ENCODE measurements at places on chromosomes 2 and 18. TPM values are rescaled to one million over a fixed set of nuclear protein-coding genes. Genes with fewer than 3 reads are reported as not detected.

- DNase-seq = no peak
These were observed 177.8 kb upstream of the RGPD4 start for GRCh38 chr2:107648781-107649404.

GRCh38 chr2:222854773-222855700 lies 5.8 kb upstream of the ACSL3 start:
- no peak for DNase-seq

GCG gene
- not detected for polyA plus RNA-seq

DNA sequence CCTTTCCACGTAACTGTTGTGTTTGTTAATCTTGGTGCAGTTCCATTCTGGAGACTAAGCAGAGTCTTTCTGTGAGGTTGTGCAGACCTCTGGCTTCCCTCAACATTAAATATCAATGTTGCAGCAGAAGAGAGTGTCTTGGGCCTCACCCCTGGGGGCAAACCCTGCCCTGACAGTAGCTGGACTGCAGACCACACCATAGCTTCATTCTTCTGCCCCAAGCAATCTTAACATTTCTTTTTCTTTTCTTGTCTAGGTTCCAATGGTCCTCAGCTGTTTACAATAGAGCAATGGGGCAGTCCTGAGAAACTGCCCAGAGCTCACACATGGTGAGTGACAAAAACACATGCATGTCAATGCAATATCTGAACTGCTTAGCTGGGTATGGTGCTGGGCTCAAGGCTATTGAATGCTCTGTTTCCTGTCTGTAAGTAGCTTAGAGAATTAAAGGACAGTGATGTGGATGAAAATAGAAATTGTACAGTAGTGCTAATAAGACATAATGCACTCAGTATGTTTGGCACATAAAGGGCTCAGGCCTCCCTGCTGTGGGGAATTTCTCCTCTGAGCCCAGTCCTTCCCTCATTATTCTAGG lies 237.6 kb downstream of the ALPK2 start:
- no peak for DNase-seq

PID1 gene
- polyA plus RNA-seq = 5.7 TPM

STARD6 gene
- polyA plus RNA-seq = 0.20 TPM

CRYGC gene
- not detected for polyA plus RNA-seq

- no peak for DNase-seq
These were observed 1540.2 kb upstream of the SLC39A10 start for GRCh38 chr2:194116861-194117260.

DNA sequence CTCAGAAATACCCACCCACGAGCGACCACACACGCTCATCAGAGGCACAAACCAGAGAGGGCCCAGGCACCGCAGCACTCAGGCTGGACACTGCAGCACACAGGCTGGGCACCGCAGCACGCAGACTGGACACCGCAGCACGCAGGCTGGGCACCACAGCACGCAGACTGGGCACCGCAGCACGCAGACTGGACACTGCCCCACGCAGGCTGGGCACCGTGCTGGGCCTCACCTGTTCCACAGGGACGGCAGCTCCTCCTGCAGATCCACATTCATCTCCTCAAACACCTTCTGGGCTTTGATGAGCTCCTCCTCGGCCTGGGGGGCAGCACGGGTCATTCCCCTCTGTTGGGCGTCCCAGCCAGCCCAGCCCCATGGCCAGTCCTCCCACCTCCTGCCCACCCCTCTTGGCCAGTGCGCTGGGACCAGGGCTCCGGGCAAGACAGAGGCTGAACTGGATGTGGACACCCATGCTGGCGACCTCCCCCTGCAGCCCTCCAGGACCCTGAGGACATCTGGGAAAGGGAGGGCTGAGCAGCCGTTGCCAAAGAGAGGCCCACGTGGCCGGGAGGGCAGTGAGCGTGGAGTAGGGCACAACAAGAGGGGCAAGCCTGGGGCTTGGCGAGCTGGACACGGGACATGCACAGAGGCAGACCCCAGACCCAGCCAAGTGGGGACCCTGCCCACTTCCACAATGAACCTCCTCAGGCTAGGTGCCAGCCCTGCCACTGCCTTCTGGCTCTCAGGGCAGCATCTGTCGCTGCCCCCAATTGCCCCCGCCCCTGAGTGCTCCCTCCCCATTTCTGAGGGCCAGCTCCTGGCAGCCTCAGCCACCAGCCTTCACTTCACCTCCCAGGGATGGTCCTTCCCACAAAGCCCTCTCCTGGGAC lies 43.0 kb downstream of the BIN1 start:
- DNase-seq = no peak

EVA1A gene
- polyA plus RNA-seq = 15.6 TPM

DNA sequence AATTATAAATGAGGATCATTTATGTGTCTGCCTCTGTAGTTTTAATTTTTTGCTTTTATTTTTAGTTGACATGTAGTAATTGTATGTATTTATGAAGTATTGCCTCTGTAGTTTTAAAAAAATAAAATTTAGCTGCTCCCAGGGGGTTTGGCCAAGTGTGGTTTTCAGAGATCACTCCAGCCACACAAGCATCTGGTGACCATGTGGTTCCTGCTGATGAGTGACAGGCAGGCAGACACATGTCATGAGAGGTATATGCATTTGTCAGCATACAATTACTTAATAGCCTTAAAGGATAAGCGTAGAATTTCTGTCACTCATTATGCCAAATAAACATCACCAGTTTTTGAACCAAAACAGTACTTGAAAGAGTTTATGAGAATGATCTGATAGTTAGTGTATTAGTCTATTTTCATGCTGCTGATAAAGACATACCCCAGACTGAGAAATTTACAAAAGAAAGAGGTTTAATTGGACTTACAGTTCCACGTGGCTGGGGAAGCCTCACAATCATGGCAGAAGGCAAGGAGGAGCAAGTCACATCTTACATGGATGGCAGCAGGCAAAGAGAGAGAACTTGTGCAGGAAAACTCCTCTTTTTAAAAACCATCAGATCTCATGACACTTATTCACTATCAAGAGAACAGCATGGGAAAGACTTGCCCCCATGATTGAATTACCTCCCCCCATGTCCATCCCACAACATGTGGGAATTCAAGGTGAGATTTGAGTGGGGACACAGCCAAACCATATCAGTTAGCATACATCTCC lies 29.6 kb downstream of the MREG start:
- DNase-seq = no peak

- DNase-seq = no peak
These were observed 115.3 kb upstream of the NDUFV2 start for GRCh38 chr18:8987241-8987640.

GRCh38 chr18:45231617-45232016 lies 383.7 kb upstream of the SLC14A2 start:
- no peak for DNase-seq

DNA sequence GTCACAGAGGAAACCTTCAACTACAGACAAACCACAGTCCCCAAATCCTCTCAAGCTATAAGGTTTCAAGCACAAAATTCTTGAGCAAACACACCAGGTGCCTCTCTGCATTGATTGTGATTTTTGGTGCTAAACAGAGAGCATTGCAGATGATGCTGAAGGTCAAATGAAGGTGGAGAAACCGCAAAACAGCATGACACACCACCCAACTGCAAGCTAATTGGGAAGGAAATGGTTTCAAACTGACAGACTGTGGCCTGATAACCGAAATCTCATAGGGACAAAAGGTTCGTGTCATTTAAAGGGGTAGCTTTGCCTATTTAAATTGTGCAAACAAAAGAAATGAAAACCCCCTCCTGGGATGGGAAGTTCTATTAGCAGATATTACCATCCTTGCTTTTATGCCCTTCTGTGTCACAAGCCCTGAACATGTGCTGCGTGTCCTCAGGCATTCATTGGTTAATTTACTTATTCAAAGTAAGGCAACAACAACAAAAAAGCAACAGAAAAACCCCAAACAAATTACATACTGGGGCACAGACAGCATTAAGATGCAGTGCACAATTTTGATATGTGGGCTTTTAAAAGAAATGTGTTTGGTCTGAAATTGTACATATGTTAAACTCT lies 154.9 kb downstream of the AQP4 start:
- no peak for DNase-seq

GRCh38 chr2:130382313-130382917 lies 26.6 kb downstream of the PTPN18 start:
- no peak for DNase-seq

DNA sequence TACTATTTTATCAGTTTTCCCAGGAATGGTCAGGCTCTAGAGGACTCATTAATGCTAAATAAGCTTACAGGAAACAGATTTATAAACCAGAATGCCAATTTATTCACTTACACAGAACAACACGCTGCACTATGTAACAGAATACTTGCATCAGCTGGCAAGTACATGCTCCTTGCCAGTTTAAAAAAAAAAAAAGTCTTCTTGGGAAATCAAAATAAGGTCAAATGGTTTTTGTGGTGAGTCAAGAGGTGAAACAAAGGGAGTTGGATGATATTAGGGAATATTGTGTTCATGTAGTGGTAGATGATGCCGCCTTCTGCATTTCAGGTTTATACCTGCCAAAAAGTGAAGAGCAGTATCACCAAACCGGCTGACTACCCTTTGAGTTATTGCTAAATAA lies 1322.1 kb upstream of the ZEB2 start:
- no peak for DNase-seq

- DNase-seq = no peak
These were observed 2.9 kb upstream of the EPAS1 start for GRCh38 chr2:46294176-46294836.

AMER3 gene
- 0.01 TPM for polyA plus RNA-seq

DNA sequence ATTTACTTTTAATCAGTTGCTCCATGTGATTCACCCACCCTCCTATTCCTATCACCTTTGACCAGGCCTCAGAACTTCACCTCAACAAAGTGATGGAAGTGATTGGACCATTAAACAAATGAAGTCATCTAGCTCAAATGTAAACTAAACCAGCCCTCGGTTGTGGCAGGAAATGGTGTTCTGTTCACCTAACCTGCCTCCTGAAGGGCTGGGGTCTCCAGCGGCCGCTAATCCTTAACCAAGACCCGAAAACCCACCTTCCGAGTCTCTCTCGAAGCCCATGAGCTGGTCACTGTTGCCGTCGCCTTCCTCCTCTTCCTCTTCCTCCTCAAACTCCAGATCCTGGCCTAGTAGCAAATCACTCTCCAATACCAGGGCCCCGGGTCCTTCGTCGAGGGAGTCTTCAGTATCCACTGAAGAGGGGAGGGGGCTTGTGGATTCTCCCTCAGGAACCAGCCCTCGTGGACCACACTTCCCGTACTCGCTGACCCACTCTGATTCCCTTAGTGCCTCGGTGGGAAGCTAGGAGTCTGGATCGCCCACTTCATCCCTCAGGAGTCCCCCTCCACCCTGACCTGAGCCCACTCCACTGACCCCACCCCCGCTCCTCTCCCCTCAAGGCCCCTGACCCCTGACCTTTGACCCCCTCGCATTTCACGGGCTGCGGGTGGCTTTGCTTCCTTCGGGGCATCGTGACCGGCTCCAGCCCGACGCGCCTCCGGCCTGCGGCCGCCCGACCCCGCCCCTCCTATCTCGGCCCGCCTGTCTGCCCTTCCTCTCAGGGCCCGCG lies 503 bp downstream of the ZNF513 start:
- no peak for DNase-seq

ELOA2 gene
- not detected for polyA plus RNA-seq

GRCh38 chr2:38709567-38710194 lies 41.5 kb downstream of the SRSF7 start:
- no peak for DNase-seq

DNA sequence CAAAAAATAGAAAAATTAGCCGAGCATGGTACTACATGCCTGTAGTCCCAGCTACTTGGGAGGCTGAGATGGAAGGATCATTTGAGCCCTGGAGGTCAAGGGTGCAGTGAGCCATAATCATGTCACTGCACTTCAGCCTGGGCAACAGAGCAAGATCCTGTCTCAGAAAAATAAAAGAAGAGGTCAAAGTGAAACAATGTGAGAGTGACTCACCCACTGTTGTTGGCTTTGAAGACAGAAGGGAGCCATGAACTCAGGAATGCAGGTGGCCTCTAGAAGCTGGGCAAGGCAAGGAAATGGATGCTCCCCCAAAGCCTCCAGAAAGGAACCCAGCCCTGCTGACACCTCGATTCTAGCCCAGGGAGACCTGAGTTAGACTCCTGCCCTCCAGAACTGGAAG lies 3.7 kb upstream of the TMEM214 start:
- no peak for DNase-seq

- DNase-seq = no peak
These were observed 55.1 kb downstream of the TNS1 start for GRCh38 chr2:217947383-217948350.

DNA sequence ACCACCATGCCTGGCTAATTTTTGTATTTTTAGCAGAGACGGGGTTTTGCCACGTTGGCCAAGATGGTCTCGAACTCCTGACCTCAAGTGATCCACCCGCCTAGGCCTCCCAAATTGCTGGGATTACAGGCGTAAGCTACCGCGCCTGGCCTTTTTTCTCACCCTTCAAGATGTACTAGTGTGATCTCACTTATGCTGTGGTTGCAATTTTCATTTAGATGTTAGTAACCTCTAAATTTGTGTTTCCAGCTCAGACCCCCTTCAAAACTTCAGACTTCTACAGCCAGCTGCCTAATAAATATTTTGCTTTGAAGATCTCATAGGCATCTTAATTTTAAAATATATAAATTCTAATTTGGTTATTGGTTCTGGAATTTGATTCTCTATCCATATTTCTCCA lies 8.0 kb downstream of the SLC38A11 start:
- no peak for DNase-seq

SKOR2 gene
- not detected for polyA plus RNA-seq

GRCh38 chr2:15160201-15160991 lies 400.7 kb downstream of the NBAS start:
- no peak for DNase-seq

DNA sequence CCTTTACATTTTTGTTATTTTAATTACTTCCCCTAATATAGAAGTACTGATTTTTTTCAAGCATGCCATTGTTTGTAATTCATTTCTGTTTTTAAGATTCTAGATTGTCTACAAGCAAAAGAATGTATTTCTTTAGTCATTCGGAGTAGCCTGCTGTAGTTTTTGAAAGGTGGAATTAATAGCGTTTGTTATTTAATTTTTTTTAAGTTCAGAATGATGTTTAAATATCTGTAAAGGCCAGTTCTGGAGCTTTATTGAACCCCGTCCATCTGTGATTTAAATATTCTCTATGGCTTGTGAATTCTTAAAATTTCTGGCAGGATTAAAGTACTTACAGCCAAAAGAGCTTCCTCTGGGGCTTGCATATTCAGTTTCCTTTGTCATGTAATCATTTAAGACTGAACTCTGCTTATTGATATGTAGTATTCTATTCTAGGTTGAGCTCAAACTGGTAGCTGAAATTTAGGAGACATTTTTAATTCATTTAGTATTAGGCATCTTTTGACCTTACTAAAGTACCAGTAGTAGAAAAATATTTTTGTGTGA lies 5.2 kb downstream of the TGIF1 start:
- no peak for DNase-seq

GRCh38 chr2:233368756-233369155 lies 14.5 kb downstream of the DGKD start:
- no peak for DNase-seq

GRCh38 chr18:76353046-76353445 lies 142.0 kb downstream of the ZNF516 start:
- no peak for DNase-seq

GALR1 gene
- polyA plus RNA-seq = 0.06 TPM

GRCh38 chr2:54466870-54467269 lies 10.7 kb downstream of the SPTBN1 start:
- DNase-seq = no peak

IL37 gene
- not detected for polyA plus RNA-seq

C2orf66 gene
- polyA plus RNA-seq = 0.29 TPM

MYO5B gene
- 29.9 TPM for polyA plus RNA-seq

Data from right renal cortex interstitium (tissue), 3 donors.